ENCODE measurements at places on chromosomes 16 and 17.

DNA sequence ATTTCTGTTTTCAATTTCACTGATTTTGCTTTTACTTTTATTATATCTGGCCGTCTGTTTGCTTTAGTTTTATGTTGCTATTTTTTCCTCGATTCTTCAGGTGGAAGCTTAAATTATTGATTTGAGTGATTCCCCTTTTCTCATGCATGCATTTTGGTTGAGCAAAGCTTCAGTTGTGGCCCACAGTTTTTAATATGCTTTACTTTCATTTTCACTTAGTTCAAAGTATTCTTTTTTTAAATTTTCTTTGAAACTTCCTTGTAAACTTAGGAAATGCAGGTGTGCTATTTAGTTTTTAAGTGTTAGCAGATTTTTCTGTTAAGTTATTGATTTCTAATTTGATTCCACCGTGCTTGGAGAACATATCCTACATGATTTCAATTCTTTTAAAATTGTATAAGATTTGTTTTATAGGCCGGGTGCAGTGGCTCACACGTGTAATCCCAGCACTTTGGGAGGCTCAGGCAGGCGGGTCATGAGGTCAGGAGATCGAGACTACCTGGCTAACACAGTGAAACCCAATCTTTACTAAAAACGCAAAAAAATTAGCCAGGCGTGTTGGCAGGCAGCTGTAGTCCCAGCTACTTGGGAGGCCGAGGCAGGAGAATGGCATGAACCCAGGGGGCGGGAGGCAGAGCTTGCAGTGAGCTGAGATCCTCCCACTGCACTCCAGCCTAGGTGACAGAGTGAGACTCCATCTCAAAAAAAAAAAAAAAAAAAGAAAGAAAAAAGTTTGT, 531.2 kb downstream of the KIF2B start:
- no peak for DNase-seq

DNA sequence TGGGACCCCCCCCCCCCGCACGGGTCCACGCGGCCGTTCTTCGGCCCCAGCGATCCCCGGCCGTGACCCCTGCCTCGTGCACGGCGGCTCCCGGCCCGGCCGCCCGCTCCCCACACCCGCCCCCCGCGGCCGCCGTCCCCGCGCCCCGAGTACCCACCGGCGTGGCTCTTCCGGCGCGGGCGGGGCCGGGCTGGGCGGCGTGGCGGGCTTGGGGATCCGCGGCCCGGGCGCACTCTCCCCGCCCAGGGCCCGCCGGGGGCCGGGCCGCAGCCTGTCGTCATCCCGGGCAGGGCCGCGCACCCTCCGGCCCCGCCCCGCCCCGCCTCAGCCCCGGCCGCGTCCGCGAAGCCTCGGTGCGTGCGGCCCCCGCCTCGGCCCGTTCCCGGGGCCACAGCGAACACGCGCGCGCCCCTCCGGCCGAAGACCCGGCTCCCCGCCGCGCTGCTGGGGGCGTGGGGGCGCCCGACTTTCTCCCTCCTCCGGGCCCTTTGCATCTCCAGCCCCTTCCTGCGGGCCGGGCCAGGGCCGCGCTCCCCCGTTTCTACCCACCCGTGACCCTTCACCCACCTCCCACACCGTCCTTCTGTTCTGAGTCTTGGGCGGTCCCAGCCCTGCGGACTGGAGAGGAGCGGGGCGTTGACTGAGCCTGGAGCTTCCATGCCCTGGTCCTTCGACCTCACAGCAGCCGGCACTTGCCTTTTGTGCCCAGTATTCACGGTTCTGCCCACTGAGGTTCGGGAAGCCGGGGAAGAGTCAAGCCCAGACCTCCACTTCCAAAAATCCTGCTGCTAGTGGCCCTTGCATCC, 840 bp downstream of the MYO1C start:
- DNase-seq = no peak

DNA sequence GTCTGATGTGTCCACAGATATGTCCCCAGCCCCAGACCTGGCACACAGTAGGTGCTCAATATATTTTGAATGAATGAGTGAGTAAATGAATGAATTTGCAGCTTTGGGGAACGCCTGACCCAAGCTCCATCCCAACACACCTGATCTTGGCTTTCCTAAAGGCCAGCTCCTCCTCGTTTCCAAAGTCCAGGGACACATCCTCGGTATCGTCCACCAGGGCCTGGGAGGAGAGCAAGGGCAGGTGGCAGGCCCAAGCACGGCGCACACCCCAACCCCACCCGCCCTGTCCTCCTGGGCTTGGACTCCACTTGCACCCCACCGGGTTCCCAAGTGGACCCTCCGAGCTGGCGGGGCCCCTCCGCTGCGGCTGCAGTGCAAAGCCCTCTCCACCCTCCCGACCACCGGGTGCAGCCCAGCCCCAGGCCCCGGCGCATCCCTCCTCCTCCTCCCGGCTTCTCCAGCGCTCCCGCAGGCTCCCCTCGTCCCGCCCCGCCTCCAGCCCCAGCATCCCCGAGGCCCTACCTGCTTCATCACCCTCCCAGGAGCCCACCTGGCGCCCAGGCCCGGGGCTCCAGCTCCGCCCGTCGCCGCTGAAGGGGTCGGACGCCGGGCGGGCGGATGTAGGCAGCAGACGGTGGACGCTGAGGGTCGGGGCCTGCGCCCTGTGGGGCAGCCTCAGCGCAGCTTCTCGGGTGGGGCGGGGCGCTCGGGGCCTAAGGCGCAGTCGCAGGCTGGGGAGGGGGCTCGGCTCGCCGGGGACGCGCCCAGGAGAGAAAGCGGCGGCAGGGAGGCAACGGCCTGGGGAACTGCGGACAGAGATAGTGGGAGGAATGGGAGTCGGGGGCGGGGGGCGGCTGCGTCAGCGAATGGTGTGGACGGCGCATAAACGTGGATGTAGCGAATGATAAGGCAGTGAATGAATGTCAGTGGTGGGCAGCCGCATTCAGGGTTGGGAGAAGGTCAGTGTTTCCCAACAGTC, at the start of gene TVP23A:
TVP23A (minus strand) TSS at position 832 of the 979 bp plus-strand sequence; CDS start at position 531, 301 bp downstream.
- no peak for DNase-seq

- DNase-seq = no peak
These were observed 4.2 kb upstream of the NUDT16L1 start for GRCh38 chr16:4689091-4689671.

- DNase-seq = peak; percentile 54
These were observed at the start of gene VPS25 for GRCh38 chr17:42773290-42774035. Gene VPS25, plus strand, starts transcription at chr17:42773449. Its CDS starts 27 bp downstream, at chr17:42773476.

- no peak for DNase-seq
These were observed 129.1 kb downstream of the AIPL1 start for GRCh38 chr17:6305613-6306360.

DNA sequence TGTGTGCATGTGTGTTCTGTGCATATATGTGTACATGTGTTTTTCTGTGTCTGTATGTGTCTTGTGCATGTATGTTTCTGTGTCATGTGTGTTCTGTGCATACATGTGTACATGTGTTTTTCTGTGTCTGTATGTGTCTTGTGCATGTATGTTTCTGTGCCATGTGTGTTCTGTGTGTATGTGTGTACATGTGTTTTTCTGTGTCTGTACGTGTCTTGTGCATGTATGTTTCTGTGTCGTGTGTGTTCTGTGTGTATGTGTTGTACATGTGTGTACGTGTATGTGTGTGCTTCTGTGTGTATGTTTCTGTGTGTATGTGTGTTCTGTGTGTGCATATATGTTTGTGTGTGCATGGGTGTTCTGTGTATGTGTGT, 8.4 kb upstream of the RAB37 start:
- DNase-seq = no peak

- no peak for DNase-seq
These were observed 5.7 kb downstream of the CTRB1 start for GRCh38 chr16:75224306-75225082.
